GM23248 (cell line): ENCODE measurements at places on chromosomes 4 and X.
A peak's percentile ranks its signal among the peaks of the same experiment; 100 is the strongest.

DNA sequence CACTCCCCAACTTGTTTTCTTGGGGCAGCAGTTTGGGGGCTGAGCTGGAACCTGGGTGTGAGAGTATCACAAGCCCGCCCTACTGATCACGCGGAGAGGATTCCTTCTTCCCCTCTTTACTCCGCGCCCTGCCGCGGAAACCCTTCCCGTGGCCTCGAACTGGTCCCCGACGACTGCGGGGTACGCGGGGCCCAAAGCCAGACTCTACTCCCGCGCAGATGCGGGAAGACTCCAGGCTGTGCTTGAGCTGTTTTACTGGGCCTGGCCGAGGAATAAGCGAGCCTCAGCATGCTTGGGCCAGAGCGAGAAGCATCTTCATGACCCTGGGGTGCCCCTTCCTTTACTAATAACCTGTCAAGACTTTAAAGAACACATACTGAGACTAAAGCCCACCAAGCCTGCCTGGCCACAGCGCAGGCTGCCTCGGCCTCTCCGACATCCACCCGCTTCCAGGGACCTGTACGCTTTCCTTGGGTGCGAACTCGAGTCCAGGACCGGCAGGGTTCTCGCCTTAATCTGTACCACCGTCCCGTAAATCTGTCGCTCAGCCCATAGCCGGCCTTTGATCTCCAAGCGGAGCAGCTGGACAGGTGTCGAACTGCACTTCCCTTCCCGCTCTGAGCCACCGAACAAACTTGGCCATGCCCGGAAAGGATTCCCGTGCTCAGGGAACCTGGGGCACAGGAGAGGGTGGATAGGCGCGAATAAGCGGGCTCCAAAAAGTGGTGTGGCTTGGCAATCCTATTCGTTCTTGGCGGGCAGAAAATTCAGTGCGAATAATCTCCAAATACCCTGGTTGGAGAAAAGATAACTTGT is 55.0 kb upstream of the TMEM33 start:
- no peak for DNase-seq

- DNase-seq, result peak; percentile 62
These were observed 88.4 kb downstream of the ZXDA start for GRCh38 chrX:57821703-57822387.

DNA sequence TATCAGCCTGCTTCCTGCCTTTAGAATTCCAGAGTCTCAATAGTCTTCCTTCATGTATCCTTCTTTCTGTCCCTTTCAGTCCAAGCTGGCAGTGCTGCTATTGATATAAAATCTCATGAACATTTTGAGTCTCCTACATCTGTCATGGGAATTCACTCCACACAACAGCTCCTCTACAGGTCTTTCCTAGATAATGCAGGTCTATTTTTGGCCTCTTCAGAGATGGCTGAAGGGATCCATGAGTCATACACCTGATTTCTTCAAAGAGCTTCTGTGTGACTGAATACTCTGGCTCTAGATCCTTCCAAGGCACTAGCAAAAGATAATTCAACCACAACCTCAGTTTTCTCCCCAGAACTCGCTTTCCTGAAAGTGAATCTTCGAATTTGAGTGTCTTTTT is 115.4 kb downstream of the STPG2 start:
- DNase-seq, result peak; percentile 22

- DNase-seq, result no peak
These were observed 449.1 kb upstream of the SMIM31 start for GRCh38 chr4:164304861-164305260.

DNA sequence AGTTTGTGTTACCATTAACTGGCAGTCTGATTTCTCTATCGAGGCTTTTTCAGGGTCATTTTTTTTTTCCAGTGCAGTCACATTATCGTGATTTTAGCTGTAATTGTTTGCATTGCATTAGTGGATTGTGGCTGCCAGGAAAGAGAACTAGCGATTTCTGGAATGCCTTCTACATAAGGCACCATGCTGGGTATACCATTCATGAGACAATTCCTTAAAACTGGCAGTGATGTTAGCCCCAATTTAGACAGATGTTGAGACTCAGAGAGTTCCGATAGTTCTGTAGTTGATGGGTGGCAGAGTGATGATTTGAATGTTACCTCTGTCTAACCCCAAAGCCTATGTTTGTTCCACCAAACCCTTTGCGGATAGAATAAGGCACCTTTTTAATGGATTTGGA is 175.4 kb upstream of the TENM3 start:
- DNase-seq, result no peak
